ENCODE measurements at places on chromosomes 2 and 18.

GRCh38 chr2:10876963-10877362 is 34.8 kb upstream of the KCNF1 start:
- no peak for DNase-seq

DNA sequence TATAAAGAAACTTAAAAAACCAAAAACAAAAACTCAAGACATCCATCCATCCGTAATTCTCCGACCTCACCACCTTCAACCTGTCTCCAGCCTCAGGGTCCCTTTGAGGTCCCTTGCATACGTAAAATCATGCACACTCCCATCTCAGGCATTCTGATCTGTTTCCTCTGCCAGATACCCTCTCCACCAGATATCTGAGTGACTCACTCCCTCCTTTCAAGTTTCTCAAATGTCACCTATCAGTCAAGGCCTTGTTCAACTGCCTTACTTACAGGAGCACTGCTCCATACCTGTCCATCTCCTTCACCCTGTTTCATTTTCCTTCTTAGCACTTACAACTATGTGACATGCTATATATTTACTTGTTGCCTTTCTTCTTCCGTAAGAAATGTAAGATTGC is 369.3 kb downstream of the NBAS start:
- no peak for DNase-seq

DNA sequence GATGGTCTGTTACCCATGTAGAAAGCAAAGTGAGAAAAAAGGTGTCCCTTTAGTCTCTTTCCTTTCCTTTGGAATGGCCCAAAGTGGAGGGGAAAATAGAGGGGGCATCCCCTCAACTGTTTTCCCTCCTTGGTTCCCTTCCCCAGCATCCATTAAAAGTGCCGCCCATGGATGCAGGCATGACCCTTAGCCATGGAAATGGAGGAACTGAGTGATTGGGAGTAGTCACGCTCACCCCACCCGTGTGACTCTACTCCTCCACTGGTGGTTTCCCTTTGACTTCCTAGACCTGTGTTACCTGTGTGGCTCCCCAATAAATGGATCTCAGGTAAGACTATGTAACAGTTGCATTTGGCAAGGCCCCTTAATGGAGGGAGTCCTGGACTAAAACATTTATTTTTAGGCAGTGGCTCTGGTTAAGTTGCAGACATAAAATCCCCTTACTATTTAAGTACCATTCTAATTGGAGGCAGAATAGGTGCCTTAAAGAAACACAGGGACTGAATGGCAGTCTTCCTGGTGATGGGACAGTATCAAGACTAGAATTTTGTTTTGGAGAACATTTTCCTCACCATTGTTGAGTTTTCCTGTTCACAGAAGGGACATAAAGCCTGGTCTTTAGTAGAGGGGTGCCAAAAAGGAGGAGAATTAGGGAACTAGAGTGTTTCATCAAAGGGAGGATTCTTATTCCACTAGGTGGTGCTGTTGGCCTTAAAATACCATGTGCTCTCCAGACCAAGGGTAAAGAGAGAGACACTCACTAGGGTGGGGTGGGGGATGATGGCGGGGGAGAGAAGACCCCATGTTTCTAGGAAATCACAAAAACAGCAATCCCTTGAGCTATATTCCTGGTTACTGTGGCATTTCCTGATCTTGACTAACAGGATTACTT is 25.7 kb upstream of the PLA2R1 start:
- peak; percentile 54 for DNase-seq

DNA sequence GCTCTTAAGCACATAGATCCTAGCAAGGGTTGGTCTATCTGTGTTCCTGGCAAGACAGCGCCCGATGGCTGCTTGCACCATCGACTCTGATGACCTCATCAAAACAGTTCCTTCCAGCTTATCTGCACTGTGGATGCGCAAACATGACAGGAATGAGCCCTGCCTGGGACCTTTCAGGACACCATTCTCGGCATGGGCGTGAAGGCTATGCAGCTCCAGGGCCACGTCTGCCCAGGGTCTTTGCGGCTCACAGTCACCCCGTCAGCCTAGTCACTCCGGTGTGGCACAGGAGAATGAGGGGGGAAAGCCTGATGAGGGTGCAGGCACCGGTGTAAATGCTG is 147.8 kb upstream of the TWIST2 start:
- no peak for DNase-seq

DNA sequence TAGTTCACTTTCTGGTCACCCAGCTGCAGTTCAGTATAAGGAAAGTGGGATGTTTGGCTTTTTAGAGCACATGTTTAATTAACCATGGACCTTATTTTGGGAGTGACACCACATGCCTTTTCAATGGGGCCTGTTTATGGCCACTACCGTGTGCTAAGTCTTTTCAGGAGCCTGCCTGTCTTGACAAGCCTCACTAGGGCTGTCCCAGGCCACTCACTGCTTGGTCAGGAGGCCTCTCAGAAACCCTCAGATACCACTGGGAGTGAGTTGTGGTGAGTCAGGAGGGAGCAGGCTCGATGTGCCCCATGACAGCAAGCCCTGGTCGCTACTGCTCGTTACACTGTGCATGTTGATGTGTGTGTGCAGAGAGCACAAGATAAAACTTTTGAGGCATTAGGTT is 123.0 kb downstream of the MAP4K4 start:
- DNase-seq: peak; percentile 83

DNA sequence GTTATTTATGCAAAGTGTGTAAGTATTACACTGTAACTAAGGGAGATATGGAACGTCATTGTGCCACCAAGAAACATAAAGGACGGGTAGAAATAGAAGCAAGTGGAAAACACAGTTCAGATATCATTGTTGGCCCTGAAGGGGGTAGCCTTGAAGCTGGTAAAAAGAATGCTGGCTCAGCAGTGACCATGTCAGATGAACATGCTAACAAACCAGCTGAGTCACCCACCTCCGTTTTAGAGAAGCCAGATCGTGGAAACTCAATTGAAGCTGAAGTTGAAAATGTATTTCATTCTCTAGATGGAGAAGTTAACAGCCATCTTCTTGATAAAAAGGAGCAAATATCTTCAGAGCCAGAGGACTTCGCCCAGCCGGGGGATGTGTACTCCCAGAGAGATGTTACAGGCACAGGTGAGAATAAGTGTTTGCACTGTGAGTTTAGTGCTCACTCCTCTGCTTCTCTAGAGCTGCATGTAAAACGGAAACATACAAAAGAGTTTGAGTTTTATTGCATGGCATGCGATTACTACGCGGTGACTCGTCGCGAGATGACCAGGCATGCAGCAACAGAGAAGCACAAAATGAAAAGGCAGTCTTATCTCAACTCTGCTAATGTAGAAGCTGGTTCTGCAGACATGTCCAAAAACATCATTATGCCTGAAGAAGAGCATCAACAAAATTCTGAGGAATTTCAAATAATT is 36.1 kb downstream of the ZNF407 start:
- DNase-seq: no peak

GRCh38 chr2:182048088-182048487 is 62.4 kb downstream of the PPP1R1C start:
- no peak for DNase-seq

- peak; percentile 33 for DNase-seq
Observed at GRCh38 chr2:62014102-62014501, 108.6 kb downstream of the COMMD1 start.

DNA sequence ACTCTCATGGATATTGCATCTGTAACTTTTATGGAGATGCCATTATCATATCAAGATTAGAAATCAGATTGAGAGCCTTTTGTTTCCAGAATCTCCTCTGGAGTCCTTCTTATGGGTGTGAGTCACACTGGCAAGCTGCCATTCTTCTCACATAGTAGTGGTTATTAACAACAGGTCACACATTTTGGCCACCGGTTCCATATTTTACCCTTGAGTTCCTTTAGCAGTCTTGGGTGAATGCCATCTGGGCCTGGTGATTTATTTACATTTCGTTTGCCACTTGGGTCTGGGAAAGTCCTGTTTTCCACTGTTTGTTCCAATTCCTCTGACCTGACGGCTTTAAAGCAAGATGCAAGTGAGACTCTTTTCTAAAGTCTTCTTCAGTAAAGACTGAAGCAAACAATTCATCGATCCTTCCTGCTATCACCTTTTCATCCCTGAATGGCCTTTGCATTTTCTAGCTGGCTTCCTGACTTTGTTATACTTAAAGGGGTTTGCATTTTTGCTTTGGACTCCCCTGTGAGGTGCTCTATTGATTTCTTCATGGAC is 80.5 kb upstream of the CAVIN2 start:
- DNase-seq: peak; percentile 93

DNA sequence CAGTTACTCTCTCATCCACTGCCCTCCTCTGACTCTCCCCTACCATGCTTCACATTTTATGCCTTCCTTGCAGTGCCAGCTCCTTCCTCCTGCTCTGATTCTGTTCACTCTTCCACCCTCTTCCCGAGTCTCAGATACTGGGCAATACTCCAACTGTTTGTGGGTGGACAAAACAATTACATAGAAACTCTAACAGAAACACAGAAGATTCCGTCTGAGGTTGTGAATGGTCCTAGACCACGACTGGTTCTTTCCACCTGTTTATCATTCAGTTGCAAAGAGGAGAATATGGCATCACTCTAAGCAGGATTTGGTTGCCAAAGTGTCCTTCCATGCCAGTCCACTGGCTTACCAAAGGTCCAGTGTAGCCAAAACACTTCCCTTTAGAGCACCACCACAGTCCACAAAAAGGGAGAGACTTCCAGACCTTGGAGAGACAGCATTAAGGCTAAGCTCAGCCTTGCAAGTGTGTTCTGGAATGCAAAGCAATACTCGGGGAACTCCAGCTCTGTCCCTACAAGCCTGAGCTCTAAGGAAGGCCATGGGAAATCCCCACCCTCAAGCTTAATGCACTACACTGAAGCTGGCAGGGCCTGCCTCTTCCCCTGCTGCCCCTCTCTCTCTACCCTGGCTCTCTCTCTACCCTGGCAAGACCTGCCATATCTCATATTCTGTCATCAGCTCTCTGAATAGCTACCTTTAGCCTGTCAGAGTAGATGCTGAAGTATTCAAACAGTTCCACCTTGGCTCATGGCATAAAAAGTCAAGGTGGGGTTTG is 33.6 kb upstream of the RND3 start:
- peak; percentile 74 for DNase-seq

- no peak for DNase-seq
Observed at GRCh38 chr2:86174445-86174844, 20.8 kb downstream of the IMMT start.

DNA sequence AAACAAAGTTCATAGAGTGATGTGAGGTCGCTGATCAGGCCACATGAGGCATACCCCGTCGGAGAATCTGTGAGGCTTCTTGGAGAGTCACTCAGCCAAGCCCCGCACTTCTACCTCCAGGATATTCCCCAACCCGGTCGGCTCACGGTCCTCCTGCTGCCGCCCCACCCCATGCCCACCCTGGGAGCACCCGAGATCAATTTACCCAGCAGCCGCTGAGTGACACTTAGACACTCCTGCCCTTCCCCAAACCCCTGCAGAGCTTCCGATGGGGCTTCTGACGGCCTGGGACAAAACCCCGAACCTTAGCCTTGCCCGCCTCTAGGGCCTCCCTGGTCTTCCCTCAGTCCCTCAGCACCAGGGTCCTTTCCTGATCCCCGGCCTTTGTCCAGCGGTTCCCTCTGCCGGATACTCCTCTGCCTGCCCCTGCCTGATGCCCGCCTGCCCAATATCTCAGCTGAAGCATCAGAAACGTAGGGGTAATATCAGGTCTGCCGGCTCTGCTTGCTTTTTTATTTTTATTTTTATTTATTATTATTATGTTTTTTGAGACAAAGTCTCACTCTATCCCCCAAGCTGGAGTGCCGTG is 18.9 kb upstream of the OTOS start:
- no peak for DNase-seq

- DNase-seq: no peak
Observed at GRCh38 chr2:171991027-171991426, 8.7 kb upstream of the METAP1D start.

DNA sequence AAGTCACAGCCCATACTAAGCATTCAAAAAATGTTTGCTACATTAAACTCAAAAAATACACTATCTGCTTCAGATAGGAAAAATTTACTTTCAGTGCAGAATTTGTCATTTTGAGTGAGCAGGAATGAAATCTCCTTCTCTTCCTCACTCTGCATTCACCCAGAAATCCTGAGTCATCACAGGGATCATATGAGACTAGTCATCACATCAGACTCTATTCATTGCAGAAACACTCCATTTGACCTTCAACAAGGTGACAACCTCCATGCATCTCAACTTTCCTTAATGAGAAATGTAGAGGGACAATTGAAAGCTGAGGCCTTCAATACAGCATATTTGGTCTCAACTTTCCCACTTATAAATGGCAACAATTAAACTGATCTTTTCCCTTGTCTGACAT is 130.4 kb upstream of the CYP26B1 start:
- peak; percentile 38 for DNase-seq

- no peak for DNase-seq
Observed at GRCh38 chr18:31267823-31268481, 50.0 kb upstream of the DSG1 start.

- DNase-seq: no peak
Observed at GRCh38 chr2:27288610-27289009, 6.4 kb downstream of the TRIM54 start.

DNA sequence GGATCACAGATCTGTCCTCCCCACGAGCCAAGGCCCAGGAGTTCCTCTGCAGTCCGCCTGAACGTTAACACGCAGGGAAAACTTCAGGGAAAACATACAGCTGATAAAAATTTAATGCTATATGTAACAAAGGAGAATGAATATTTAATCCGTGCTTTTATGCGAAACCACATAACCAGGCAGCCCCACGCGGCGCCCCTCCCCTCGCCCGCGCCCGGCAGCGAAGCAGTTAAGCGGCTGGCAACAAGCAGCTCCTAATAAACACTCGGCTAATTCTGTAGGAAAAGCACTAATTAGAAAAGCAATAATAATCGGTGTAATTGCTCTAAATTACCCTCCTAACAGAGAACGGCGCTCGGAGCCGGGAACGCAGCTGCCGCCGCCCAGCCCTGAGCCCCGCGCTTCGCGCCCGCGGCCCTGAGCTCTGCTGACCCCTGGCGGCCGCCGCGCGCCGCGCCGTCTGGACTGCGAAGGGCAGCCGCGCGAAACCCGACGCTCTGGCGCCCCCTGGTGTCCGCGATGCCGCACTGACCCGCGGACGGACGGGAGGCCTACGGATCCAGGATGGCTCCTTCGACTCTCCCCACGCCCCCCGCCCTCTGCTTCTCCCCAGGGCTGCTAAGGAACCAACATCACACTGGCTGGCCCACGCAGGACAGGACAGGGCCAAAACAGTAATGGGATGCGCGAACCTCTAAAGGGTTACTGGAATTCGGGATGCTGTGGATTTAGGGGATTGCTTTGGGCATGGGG is 181.4 kb downstream of the SMAD2 start:
- DNase-seq: peak; percentile 42

GRCh38 chr18:45353530-45353929 is 261.7 kb upstream of the SLC14A2 start:
- DNase-seq: peak; percentile 53

DNA sequence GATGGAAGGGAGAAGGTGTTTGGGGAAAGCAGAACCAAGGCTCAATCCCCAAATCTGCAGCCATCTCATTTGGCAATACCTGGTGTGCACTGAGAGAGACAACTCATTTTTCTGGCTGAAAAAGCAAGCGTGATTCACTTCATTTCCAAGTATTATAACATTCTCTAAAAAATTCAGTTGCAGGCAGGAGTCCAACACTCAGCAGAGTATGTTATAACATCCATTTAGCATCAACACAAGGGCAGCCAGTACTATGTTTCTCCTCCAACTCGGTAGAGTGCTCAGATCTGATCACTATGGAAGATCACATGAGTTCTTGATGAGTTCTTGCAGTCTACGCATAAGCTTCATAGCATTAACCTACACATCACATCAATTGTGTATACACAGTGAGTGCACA is 99.4 kb upstream of the PID1 start:
- DNase-seq: no peak

All from RPMI7951 (cell line).